ENCODE measurements at places on chromosomes 5 and 9.

GRCh38 chr5:38078161-38078560, 180.2 kb upstream of the EGFLAM start:
- DNase-seq = no peak

- no peak for DNase-seq
Observed at GRCh38 chr9:116933251-116933650, 246.1 kb downstream of the TRIM32 start.

- no peak for DNase-seq
Observed at GRCh38 chr9:121350993-121351561, 19.0 kb downstream of the STOM start.

- no peak for DNase-seq
Observed at GRCh38 chr9:109973336-109973735, 193.3 kb downstream of the PALM2AKAP2 start.

DNA sequence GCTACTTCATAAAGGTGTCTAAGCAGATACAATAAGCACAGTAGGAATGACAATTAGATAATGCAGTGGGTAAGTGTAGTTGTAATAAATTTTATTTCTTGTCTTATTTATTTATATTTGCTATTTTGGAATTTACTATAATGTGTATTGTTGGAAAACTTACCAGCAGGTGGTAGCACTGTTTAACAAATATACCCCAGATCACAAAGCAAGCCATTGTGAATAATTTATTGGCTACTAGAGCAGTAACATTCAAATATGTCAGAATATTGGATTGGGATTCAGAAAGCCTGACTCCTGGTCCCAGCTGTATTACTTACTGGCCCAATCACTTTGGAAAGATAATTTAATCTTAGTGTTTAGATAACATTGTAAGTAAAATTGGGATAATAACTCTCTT, 78.0 kb downstream of the ISOC1 start:
- no peak for DNase-seq

DNA sequence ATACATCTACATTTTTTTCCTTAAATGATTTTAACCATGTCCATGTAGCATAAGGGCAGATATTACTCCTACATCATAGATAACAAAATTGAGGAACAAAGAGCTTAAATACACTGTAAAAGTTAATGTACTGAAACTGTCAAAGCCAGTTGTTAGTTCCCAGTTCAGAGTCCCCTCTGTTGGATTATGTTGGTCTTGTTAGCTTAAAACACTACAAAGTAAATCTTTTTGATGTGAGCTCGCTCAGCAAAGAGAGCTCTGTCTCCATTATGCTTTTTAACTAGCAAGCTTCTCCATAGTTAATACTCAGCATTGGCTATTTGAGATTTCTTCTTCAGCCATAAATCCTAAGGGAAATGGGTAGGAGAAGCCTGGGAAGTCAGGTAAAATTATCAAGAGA, 149.1 kb downstream of the ADAMTS6 start:
- no peak for DNase-seq

DNA sequence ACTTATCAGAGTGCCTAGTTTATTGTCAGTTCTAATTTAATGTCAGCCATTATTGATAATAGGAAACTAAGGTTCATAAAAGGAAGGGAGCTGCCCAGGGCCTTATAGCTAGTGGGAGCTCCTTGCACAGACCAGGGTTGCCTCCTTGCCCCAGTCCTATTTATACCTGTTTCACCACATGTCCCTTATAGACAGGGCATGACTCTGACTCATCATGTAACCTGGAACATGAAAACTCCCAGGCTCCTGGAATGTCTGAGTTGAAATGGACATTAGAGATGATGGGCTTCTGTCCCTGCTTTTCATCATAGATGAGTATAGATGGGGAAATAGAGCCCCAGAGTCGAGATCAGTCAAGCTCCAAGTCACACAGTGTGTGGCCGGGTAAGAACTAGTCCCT, 21.1 kb downstream of the FAT2 start:
- DNase-seq = no peak

- DNase-seq = no peak
Observed at GRCh38 chr5:56512313-56512996, 279.3 kb upstream of the ANKRD55 start.

DNA sequence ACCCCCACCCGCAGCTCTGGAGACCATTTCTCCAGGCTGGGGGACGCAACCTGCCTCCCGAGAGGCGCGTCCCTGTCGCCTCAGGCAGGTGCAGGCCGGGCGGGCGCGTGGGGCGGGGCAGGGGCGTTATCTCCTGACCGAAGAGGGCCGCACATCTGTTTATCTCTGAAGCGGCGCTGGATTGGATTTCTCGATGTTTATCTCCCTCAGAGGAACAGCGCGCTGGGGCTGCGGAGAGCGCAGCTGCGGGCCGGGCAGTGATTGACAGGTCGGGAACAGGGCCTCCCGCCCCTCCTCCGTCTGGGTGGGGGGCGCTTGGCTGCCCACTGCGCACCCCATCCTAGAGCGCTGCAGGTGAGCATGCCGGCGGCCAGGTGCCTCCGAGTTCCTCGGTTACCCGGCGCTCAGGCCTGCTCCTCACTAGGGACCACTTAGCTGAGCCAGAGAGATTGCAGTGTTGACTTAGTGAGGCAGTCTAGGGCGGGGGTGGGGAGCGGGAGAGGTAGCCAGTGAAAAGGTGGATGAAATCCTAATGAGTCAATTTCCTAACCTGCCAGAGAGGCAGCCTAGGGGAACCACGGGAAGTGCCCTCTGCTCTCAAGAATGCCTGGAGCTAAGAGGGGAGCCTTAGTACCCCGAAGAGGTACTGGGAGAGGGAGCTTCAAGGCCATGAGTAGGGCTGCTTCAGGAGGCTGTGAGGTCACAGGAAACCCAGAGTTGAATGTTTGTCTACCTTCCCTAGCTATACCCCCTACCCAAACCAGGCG, 39.6 kb upstream of the TIFAB start:
- no peak for DNase-seq

GRCh38 chr5:99636663-99637062, 707.9 kb upstream of the CHD1 start:
- DNase-seq = no peak
